AG08396 (cell line): ENCODE measurements at places on chromosomes 2 and 18.
A peak's percentile ranks its signal among the peaks of the same experiment; 100 is the strongest.

- DNase-seq = no peak
Measured at GRCh38 chr2:20662308-20662937, 4.5 kb upstream of the GDF7 start.

- DNase-seq = no peak
Measured at GRCh38 chr2:221428896-221429295, 143.2 kb downstream of the EPHA4 start.

GRCh38 chr18:9885170-9886004 is at the start of gene TXNDC2:
TXNDC2 (plus strand) TSS chr18:9885973; CDS start chr18:9886681, 708 bp downstream.
- no peak for DNase-seq

GRCh38 chr2:219331560-219332213 is 857 bp downstream of the RESP18 start:
- peak; percentile 77 for DNase-seq

DNA sequence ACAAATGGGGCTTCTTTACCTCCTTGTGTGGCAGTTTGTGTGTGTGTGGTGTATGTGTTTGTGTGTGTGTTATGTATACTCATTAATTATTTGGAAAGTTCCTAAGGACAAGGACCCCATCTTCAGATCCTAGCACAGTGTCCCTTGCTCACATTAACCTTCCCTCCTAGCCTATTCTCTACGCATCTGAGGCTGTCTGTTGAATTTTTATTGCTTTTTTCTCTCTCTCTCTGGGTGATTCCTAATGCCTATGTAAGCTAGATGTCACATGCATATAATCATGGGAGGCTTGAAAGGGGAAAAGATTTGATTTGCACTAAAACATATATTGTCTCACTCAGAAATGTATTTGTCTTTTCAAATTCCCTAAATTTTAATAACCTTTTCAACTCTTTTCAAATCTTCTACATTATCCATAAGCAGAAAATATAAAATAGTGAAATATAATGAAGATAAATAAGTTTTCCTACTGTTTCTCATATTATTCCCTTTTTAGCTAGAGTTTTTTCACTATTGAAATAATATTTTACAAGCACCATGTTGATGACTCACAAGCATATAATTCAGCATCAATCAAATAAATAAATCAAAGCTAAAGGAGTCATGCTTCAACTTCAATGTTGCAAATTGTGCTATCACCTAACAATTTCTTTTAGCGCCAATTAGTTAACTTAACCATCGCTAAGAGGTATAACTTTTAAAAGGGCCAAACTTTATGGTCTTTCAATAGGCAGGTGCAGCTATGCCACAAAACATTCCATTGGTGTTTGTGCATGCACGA is 199.0 kb upstream of the ERBB4 start:
- no peak for DNase-seq

- no peak for DNase-seq
Measured at GRCh38 chr2:211204456-211204855, 648.1 kb downstream of the CPS1 start.

- no peak for DNase-seq
Measured at GRCh38 chr2:31903109-31903780, 107.6 kb downstream of the MEMO1 start.

DNA sequence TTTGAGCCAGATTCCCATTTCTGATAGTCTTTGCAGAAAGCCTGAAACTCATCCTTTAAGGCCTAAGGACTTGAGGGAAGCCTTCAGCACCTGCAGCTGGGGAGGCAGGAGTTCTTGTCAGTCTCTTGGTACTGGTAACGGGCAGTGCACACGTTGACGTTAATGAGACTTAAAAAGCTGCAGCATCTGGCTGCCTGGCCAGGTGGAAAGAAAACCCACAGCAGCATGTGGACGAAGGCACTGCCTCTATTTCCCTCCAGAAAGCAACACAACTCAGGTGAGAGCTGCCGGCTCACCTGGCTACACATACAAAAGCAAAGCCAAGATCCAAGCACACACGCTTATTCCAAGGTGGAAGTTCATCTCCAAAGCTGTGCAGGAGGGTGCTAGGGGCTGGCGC is 178.8 kb downstream of the ANAPC1 start:
- DNase-seq = no peak

GRCh38 chr2:221429741-221430491 is 142.2 kb downstream of the EPHA4 start:
- no peak for DNase-seq

- DNase-seq = no peak
Measured at GRCh38 chr2:191500566-191500883, 177.4 kb upstream of the NABP1 start.
